NCI-H2081 treated with DMSO at 0.1 percent for 48 hours (cell line): ENCODE measurements at places on chromosomes 1 and 21.

DNA sequence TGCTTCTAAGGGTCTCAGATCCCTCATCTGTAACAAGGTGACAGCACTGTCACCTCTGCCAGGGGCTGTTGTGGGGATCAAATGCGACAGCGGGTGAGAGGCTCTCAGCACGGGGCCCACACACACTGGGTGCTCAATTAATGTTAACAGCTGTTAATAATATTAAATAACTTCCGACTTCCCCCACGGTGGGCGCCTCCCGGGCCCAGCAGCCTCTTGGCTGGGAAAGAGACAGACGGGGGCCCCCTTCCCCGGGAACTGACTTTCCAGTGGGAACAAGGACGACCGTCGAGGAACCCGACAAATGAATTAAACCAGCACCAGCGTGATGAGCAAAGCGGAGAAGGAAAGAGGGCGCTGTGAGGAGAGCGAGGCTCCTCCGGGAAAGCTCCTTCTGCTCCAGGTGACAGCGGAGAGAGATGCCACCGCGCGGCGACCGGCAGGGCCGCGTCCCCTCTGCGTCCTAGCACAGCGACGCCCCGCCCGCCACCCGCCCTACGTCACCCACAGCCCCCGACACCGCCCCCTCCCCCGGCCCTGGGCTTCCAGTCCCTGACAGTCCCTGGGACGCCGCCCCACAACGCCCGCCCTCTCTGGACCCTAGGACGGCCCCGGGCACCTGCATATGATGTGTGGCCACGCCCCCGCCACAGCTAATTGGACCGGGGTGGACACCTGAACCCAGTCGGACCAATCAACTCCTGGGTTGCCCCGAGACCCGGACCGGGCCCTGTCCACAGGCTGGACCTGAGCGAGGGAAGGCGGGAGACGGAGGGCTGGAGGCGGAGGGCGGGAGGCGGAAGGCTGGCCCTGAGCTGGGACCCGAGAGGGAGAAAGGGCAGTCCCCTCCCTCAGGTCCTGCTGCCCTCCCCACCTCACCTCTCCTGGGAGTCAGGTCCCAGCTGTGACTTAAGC is 38.2 kb downstream of the MATN1 start:
- no peak for DNase-seq

- DNase-seq = no peak
Measured at GRCh38 chr1:39540504-39541031, 36.0 kb downstream of the PABPC4 start.

- DNase-seq = no peak
Measured at GRCh38 chr1:180265201-180265600, 35.1 kb downstream of the LHX4 start.

- no peak for DNase-seq
Measured at GRCh38 chr1:115980998-115981993, 5.0 kb downstream of the SLC22A15 start.
